ENCODE measurements at places on chromosomes 12 and 14.

DNA sequence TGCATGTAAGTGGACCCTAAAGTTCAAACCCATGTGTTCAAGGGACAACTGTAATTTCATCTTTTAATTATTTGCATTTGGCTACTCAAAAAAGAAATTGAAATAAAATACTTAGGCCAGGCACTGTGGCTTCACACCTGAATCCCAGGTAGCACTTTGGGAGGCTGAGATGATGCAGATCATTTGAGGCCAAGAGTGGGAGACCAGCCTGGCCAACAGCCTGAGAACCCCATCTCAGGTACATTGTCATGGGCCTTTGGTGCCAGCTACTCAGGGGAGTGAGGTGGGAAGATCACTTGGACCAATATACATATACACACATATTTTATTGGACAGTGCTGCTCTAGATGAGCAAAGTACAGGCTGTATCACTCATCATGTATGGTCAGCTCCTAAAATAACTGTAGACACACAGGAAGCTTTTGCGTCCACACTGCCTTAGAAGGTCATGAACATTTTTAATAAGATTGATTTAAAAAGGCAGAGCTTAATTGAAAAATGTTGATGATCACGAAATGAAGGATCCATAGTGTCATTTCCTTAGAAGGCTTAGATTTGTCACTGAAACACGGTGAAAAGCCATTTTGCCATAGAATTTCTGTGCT lies 2.5 kb upstream of the ZCCHC8 start:
- DNase-seq, result no peak

DNA sequence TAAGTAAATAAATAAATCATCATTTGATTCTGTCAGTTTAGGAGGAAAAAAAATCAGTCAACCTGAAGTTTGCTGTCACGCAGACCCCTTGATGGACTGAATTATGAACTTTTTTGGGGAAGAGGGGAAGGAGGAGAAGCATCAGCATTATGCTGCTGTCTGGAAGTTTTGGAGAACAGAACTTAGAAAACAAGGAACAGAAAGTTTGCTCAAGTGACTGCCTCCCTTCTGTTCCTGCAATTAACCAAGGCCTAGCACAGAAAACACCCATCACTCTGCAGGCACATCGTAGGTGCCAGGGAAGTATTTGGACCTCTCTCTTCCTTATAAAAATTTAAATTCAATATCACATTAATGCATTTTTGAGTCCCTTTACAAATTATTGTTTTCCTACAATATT lies 283.8 kb downstream of the VRK1 start:
- DNase-seq, result no peak

- DNase-seq, result no peak
Observed at GRCh38 chr12:6088921-6089747, 35.3 kb downstream of the VWF start.

- DNase-seq, result no peak
Observed at GRCh38 chr14:37325332-37325731, 127.6 kb downstream of the MIPOL1 start.

GRCh38 chr14:101409006-101409543 lies 152.2 kb upstream of the DIO3 start:
- no peak for DNase-seq

- no peak for DNase-seq
Observed at GRCh38 chr14:74255281-74255680, 16.0 kb downstream of the VSX2 start.

All from AG09319 (cell line).